ENCODE measurements at places on chromosomes 7 and 10. TPM values are rescaled to one million over a fixed set of nuclear protein-coding genes. Genes with fewer than 3 reads are reported as not detected.

GRCh38 chr7:145031162-145031561 is 195.3 kb upstream of the TPK1 start:
- H3K27me3 ChIP-seq, result no peaks in the 10 kb centered on the region
- no peaks in the 10 kb centered on the region for H3K4me1 ChIP-seq
- no peak overlapping the region for H3K27ac ChIP-seq
- H3K36me3 ChIP-seq, result no peaks in the 10 kb centered on the region
- DNase-seq, result no peak
- no peak overlapping the region for H3K4me3 ChIP-seq

Gene BAMBI
- total RNA-seq, result 18.3 TPM

DNA sequence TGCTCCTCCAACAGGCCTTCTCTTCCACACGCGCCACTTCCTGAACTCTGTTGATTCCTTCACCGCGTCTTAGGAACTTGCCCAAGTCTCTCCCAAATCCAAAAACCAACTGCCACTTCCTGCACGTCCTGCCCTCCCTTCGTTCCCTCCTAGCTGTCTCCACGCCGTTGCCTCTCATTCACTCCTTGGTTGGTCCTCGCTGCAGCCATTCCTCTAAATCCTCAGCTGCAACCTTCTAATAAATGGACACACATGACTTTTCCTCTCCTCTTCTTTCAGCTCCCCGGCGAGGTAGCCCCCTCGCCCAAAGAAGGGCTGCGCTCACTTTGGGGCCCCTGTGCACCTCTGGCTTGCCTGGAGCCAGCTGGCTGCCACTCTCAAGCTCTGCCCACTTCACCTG is 110.2 kb downstream of the XRCC2 start:
- no peaks in the 10 kb centered on the region for H3K27me3 ChIP-seq
- no peak overlapping the region for H3K27ac ChIP-seq
- DNase-seq, result no peak
- no peaks in the 10 kb centered on the region for H3K36me3 ChIP-seq
- H3K4me1 ChIP-seq, result no peaks in the 10 kb centered on the region
- no peak overlapping the region for H3K4me3 ChIP-seq

Gene MSMB
- not detected for total RNA-seq

Gene CHRM2
- total RNA-seq, result not detected

Data from uterus (tissue), 4 donors.